Central memory CD4-positive, alpha-beta T cell (primary cell): ENCODE measurements at places on chromosomes 7 and 10.

DNA sequence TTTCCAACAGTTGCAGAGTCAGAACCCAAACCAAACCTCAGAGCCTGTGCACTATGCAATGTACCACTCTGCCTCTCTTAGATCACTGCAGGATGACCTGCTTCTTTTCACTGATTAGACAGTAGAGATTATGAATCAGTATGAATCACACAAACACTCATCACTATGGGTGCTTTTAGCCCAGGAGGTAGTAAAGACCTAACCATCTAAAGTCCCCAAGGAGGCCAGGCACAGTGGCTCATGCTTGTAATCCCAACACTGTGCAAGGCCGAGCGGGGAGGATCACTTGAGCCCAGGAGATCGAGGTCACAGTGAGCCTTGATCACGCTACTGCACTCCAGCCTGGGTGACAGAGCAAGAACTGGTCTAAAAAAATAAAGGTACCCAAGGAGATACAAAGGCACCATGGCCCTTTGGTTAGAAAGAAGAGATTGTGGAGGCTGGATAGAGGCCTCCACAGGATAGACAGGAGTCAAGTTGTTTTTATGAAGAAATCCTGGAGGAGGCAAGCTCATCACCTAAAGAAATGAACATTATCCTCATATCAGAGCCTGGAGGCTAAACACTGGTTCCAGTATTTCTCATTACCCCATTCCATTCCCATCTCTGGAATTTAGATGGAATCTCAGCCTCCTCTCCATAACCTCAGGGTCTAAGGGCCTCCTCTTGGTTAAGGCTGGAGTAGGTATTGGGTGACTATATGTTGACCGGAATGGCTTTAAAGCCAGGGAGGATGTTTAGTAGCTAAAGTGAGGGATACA lies 12.9 kb downstream of the SEC31B start:
- DNase-seq = no peak

DNA sequence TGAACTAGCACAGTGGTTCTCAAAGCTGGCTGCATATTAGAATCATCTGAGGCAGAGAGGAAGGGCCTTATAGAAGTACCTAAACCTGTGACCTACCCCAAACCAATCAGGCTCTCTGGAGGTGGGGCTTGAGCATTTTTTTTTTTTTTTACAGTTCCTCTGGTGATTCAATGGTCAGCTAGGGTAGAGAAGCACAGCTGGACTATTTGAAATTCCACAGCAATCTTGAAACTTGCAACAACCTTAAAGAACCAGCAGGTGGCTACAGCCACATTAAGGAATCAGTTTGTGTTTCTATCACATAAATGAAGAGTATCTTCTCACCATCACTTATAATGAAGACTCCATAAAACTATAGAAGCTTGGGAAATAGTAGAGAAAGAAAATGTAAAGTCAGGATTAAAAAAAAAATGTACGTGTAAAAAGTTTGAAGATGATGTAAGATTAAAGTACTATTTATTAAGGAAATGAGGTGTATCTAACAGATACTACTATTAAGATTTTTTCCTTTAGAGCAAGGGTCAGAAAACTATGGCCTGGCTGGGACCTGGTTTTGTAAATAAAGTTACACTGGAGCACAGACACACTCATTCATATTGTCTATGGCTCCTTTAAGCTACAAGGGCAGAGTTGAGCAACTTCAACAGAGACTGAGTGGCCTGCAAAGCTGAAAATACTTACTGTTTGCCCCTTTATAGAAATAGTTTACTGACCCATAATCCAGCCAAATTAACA lies 3.8 kb downstream of the RTKN2 start:
- no peak for DNase-seq

- DNase-seq = no peak
These were observed 35.0 kb downstream of the GFRA1 start for GRCh38 chr10:116237970-116238369.

- DNase-seq = no peak
These were observed 377.7 kb upstream of the MGMT start for GRCh38 chr10:129089341-129089740.

DNA sequence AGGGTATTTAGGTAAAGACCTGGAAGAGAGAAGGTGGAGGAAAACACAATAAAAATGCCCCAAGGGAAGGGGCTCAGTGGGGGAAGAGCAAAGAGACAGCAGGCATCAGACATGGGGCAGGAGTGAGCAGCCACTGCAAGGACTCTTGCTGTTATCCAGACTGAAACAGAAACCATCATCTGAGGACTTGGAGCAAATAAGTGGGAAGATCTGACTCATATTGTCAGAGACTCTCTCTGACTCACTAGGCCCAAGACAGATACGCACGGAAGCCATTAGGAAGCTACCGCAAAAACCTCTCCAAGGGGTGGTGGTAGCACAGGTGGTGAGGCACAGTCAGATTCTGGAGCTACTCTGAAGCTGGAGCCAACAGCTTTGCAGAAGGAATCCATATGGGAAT lies 110.7 kb downstream of the RNF32 start:
- DNase-seq = no peak

DNA sequence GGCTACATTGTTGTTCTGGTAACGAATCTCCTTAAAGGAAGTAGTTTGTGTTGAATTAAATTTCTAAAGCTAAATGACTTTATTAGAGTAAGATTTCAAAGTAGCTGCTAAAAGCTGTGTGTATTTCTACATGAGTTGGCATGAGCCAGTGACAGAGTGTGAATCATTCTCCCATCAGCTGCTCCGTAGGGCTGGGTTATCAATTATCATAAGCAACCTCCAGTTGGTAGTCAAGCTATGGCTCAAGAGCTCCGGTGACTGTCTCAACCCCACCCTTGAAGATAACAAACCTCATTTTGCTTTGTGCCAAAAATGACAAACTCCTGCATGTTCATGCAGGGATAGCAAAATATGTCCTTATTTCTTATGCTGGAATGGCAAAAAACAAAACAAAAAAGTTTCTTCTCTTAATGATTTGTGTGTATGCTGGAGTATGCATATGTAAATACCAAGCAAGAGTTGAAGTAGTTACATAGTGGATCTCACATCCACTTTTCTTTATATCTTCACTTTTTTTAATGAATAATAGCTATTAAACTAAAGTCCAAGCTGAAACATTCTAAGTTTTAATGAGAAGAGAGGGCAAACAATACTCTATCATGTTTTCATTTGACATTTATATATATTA lies 249.4 kb downstream of the CACNA2D1 start:
- no peak for DNase-seq

DNA sequence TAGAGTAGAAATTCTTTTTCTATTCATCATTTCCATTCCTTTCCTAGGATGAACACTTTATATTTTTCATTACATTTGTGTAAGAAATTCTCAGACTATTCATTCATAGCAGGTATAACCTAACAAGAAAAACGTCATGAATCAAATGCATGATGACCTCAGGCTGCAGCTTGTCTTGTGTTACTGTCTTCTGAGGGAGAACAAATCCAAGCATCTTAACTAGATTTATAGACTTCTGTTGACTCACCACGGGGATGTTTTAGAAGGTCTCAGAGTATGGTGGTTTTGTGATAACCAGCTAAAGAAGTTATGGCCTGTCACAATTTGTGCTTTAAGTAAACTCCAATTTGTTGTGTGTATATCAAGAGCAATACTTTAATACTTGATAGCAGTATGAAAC lies 102.7 kb downstream of the ANKRD7 start:
- no peak for DNase-seq

DNA sequence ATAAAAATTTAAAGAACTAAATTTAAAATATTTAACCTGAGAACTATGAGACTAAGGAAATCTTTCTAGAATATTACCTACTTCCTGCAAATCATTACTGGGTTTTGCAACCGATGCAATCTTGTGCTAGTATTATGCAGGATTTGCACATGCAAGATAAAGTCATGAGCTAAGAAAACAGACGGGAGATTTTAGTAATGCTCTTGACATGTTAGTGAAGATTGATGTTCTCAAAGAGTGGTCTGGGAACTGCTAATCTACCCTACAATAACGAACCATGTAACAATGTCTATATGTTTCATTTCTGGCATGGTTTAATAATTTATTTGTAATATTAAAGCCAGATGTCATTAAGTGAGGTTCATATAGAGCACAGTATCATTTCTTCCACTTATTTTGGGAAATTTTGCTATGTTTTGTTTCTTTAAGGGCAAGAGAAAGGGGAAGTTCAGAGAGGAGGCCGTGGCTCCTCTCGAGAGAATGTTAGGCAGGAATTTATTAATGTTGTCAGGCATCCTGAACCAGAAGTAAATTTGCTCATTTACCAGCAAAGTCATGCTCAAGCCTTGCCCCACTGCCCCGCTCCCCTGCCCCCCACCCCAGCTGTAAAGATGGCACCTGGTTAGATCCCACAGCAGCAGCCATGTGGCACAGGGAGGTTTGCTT lies 22.8 kb downstream of the LRRC17 start:
- no peak for DNase-seq

DNA sequence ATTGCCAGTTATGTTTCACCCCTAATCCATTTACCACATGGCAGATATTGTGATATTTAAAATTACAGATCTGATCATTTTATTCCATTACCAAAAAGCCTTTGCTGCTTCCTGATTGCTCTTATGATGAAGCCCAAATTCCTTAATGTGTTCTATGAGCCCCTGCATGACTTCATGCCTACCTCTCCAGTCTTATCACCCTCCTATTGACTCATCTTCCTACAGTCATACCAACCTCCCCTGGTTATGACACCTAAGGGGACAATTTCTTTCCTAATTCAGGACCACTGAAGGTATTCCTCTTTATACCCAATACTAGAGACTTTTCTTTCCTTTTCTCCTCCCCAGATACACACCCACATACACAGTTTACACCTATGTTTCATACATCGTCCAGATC lies 36.0 kb downstream of the TES start:
- no peak for DNase-seq

DNA sequence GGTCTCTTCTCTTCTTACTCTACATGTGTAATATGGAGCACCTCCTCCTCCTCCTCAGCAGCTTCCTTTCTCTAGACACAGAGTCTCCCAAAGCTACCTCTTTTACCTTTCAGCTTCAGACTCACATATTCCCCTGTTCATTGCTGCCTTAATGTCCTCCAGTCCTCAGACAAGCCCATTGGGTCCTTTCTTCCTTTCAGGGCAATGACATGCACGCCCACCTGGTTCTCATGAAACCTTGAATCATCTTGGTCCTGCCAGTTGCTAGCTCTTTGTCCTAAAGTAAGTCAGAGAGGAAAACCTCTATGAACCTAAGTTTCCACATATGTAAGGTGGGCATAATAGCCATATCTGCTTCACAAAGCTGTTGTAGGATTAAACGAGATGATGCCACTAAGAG lies 227.0 kb downstream of the RPS24 start:
- no peak for DNase-seq

GRCh38 chr10:86663576-86664339 lies 4.6 kb upstream of the LDB3 start:
- no peak for DNase-seq

DNA sequence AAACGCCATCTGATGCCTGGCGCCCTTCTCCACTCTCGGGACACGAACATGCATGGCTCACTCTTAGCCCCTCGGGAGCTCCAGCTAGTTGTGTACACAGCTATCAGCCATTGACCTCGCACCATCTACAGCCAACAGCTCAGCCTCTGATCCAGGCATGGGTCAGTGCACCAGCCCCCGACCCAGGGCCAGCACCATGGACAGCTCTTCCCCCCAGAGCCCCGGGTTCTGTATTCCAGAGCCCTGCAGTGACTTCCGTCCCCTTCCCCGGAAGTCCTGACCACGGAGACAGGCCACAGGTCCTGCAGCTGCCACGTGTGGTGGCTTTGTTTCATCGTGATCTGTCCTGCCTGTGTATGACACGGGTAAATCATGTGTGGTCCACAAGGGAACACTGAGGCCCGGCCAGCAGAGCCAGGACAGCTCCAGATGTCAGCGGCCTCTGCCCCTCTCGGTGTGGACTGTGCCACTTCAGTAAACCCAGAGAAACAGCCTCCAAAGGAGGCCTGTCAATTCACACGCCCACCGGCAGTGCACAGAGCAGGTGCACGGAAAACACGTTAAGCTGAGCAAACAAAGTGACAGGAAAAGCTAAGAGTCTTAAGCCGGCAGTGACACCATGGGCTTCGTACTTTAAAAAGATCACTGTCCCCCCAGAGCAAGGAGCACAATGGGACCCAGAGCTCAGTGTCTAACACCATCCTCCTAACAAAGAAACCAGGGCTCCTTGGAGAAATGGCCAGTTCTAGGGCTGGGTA lies 13.0 kb downstream of the STK32C start:
- no peak for DNase-seq

DNA sequence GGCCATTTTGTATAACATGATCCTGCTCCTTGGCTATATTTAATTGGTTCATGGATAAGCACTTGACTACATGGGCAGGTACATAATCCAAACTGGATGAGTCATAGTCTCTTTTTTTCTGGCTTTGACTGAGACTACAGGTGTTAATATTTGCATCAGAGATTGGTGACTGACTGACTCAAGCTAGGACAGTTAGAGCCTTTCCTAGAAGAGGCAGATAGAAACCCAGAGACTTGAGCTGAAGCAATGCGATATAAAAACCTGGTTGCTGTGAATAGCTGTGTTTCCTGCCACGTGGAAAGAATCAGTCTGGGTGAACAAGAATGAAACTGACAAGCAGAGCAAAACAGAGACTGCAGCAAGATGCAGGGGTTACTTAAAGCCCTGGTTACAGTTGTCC lies 81.0 kb downstream of the SAMD9 start:
- no peak for DNase-seq

- DNase-seq = no peak
These were observed 29.1 kb downstream of the INPP5F start for GRCh38 chr10:119754936-119755335.

DNA sequence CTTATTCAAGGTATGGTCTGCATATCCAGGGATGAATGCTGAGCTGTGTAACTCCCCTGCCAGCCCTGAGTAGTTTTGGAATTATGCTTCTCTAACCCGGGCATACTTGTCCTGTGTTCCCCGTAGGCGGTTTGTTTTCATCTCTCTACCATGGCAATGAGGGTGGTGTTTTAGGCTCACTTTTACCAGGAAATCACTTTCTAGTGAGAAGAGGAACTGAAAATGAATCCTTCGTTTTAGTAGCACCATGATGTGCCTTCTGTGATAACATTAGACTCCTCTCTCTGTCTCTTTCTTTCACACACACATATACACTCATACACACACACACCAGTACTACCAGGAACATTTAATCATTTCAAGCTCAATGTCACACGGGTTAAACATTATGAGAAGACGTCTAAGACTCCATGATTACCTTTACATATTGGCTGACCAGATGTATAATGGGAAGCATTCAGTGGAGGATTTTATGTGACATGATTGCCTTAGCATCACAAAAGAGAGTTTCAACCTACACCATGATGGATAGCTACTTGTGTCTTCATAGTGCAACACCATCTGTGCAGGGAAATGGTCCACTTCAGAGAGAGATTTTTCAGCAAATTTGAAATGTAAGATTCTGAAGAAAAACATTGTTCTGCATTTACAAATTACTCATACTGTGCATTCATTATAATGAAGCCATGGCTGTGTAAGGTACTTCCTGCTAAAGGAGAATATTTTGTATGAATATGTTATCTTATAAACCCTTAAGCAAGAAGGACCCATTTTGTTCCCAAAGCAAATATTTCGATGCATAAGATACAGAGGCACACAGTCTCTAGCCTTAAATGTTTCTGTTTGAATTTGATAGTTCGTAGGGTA lies 31.0 kb upstream of the PFKP start:
- DNase-seq = no peak
